ENCODE measurements at places on chromosomes 11 and 22.

DNA sequence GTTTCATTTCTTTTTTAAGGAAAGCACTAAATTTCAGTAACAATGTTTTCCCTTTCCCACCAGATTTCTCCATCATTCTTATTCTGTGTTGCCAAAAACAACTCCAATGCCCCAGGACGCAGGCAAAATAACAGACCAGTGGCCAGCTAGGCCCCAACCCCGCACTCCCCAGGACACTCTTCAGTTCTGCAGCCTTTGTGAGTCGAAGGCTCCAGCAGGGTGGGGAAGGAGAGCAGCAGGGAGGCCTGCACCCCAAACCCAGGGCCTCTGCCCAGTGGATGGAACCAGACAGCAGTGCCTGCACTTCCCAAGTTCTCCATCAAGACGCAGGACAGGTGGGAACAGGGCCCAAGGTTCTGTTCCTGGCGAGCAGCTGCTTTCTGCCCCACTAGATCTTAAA, 34.4 kb downstream of the PPP2R1B start:
- no peak for DNase-seq

DNA sequence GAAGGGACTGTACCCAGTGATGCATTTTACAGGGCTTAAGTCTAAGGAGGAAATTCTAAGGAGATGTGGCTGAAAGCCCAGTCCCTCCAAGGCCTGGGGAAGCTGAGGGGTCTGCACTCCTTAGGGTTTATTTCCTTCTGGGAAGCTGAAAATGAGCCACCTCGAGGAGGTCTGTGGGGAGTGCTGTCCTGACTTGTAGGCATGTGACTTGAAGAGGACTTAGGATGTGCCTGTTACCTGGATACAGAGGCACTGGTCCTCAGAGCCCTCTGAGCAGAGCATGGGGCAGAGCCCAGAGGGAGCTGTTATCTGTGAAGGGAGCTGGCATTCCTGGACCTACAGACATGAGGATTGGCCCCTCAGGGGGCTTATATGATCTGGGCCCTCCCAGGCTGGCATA, 77.1 kb downstream of the TP53I11 start:
- DNase-seq = no peak

- no peak for DNase-seq
Observed at GRCh38 chr11:18927550-18928322, 11.5 kb downstream of the MRGPRX1 start.

DNA sequence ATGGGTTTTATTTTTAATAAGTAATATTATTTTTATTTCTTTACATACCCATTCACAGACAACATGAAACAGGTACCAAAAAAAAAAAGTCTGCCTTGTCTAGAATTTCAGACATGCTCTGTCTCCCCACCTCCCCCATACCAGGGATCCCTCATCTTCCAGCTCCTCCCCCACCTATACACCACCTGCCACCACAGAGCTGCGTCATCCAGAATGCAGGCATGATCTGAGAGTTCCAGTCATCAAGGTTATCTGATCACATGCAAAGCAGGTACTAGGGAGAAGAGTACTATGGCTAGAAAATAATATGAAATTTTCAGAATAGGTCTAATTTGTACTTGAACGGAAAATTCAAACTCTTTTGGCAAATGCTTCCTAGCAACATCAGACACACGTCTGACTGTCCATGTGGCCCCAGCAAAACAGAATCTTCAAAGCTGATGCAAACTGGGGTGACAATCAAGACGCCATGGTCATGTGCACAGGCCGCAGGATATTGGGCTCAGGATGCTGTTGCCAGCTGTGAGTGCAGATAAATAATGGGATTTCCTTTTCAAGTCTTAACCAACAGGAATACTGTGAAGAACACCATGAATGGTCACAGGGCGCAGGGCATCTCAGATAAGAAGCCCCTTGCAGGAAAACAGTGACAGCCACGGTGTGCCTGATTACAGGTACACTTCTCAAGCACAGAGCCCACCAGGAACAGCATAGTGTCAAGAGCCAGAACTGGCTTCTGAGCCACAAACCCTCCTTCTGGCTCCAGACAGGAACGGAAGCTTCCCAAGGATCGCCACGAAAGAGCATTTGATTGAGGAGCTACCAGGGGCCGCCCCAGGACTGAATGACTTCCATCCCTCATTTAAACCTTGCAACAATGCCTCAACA, 169.5 kb downstream of the EFCAB6 start:
- no peak for DNase-seq

DNA sequence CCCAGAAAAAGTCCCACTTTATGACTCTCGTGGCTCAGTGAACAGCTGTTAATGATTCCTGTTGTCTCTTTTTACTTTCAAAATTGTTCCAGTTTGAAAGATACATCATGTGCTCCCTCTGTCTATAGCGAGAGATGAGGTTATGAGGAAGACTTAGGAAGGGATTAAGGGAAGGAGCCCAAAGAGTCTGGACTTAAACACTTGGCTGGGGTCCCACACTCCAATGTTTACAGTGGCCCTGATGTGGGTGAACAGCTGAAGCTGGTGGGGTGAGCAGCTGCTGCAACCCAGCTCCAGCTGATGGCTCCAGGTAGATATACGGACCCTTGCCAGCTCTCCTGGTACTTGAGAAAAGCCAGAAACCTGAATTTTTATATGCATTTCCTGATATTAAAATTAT, 84.5 kb upstream of the PLET1 start:
- no peak for DNase-seq

- DNase-seq = no peak
Observed at GRCh38 chr11:2267306-2267850, 3.0 kb downstream of the ASCL2 start.

GRCh38 chr11:130037881-130038585, 31.7 kb upstream of the APLP2 start:
- DNase-seq = no peak

DNA sequence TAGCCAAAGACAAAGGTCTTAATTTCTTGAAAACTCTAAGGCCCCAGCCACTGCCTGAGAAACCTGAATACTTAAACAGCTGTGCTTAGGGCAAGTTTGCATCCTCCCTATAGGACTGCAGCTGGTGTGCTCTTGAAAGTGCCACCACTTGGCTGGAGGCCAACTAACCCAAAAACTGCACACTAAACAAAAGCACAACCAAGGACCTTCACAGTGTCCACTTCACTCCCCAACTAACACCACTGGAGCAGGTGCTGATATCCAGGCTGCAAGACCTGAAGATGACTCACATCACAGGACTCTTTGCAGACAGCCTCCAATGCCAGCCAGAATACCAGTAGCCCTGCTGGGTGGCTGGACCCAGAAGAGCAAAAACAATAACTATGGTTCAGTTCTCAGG, 357.7 kb upstream of the ARHGAP42 start:
- no peak for DNase-seq

- no peak for DNase-seq
Observed at GRCh38 chr11:88175569-88176075, 379 bp upstream of the RAB38 start.

DNA sequence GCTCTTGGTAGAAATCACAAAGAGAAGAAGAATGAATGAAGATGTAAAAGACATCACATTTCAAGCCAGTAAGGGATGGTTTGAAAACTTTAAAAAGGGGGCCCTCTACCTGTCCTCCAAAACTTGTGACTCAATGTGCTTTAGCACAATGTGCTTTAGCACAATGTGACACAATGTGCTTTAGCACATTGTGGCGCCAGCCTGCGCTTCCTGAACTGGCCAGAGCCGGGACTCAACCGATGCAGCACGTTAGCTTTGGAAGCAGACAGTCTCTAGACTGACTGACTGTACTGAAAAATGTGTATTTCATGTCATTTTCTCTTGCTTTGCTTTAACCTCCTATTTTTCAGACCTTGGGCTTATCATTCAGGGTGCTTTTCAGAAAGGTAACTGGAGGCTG, 63.5 kb downstream of the FAM83F start:
- no peak for DNase-seq

DNA sequence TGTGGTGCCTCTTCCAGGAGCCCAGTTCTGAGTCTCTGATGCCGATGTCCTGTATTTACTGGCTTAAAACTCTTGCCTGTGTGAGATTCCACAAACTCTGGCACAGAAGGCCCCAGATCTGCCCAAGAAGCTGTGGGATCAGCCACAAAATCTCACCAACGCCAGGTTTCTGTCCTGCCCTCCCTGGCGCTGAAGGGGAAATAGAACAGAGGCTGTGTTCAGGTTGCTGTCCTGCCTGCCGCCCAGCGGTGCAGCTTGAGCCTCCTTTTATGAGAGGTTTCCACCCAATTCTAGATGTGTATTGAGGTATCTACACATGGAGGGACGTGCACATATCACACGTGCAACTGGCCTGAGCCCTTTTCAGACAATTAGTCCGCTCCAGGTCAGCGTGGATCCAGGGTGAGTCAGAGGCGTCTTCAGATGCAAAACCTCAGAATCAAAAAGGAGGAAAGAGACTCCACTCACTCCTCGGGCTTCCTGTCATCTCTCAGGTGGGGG, 2.2 kb downstream of the TMEM80 start:
- DNase-seq = no peak

GRCh38 chr22:49667236-49667635, 160.4 kb downstream of the BRD1 start:
- DNase-seq = no peak

GRCh38 chr11:30914143-30914762, 328.1 kb upstream of the MPPED2 start:
- DNase-seq = no peak

- no peak for DNase-seq
Observed at GRCh38 chr11:125147280-125147679, 17.3 kb upstream of the PKNOX2 start.

- no peak for DNase-seq
Observed at GRCh38 chr11:42021911-42022310, 562.5 kb upstream of the LRRC4C start.

DNA sequence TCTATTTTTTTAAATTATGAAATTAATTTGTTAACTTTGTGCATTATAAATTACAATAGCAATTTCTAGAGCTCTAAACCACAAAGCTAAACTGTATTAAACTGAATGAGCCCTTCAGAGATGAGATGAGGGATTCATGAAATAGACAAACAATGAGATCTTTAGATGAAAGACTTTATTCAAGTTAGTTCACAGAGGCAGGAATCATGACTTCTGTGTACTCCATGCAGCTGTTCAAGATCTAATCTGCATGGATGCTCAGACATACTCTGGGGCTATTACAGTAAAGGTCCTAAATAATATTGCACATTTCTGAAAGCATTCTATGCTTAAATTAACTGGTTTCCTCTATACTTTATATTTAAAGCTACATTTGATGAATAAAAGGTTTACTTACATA, 122.7 kb downstream of the FCHSD2 start:
- no peak for DNase-seq

DNA sequence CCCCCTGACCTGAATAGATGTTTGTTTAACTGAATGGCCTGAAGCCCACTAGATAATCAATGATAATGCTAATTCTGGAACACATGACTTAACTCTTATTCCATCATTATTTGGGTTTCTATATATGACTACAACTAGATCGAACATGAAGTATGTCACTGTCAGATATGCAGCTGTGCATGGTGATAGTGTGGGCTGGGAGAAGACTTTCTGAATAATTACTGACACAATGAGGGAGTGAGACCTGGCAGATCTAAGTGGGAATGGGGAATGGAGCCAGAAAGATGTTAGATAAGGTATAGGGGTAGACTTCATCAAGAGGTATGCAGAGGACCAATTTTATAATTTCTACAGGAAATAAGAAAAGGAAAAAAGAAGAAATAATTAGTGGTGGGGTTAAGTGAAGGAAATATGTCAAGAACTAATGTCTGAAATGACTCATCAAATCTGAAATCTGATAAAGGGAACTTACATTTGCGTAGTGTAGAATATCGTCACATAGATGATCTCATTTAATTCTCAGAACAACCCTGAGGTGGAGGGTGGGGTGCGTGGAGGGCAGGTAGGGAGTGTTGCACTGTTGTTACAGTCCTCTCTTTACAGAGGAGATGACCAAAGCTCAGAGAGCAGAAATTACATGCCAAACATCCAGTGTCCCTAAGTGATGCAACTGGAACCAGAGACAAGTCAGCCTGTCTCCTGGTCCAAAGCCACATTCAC, 68.2 kb upstream of the EED start:
- no peak for DNase-seq

DNA sequence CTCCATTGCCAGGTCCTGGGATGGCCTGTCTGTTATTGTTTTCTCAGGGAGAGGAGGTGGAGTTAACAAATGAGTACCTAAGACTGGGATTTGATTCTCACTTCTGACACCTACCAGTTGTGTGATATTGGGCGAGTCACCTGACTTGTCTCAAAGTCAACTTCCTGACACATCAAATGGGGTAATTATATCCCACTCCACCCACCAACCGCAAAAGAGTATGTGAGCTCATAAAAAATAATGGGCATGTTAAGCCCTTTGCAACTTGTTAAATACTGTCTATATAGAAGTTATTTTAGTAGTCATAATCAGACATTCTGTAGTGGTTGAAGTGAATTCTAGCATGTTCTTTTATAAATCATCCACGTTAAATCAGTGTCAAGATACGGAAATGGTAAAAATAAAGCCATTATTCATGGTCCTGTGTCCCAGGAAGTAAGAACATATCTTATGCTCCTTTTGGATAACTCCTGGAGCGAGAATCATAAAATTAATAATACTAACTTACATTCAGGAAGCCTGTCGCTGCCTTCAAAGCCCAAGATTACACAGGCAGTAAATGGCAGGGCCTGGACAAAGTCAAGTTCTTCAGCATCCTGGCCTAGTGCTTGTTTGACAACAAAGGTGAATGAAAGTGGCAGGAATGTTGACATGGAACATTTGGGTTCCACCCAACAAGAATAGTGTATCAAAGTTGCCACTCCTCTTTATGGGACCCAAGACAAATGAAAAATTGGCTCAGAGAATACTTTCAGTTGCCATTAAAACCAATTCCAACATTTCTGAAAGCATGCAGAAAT, 54.3 kb downstream of the SYTL2 start:
- no peak for DNase-seq

- no peak for DNase-seq
Observed at GRCh38 chr11:12380565-12381325, 3.4 kb downstream of the PARVA start.

- DNase-seq = no peak
Observed at GRCh38 chr11:14411818-14412217, 52.8 kb upstream of the RRAS2 start.

DNA sequence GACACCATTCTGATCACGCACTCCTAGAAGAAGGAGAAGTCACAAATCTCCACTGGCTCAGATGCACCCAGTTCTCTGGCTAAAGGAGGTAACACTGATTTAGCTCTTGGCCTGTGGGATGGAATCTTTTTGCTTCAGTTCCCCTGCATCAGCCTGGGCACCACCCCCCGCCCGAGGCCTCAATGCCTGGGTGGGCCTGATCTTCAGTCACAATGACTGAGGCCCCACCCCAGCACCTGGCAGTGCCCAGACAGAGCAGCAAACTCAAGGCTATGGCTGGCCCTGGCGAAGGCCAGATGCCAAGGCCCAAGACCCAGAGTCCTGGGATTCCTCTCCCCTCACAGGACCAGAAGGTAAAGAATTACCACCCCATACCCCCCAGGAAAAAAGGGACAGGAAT, 5.0 kb downstream of the CYB561A3 start:
- no peak for DNase-seq

DNA sequence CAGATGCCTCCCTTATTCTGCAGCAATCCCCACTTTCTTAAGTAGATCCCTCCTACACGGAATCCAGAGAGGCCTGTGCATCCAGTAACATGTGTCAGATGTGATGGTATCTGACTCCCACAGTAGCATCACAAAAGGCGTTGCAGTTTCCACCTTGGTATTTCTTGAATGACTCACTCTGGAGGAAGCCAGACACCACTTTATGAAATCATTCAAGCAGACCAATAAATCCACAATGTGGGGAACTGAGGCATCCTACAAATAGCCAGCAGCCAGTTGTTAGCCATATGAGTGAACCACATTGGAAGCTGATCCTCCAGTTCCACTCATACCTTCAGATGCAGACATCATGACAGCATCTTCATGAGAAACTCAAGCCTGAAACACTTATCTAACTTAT, 798.1 kb downstream of the OPCML start:
- DNase-seq = no peak

Data from C1 segment of cervical spinal cord (tissue), 14 donors.